ENCODE measurements at places on chromosomes 3 and 15.

- no peak for DNase-seq
These were observed 325.0 kb upstream of the CFAP20DC start for GRCh38 chr3:59374818-59375211.

DNA sequence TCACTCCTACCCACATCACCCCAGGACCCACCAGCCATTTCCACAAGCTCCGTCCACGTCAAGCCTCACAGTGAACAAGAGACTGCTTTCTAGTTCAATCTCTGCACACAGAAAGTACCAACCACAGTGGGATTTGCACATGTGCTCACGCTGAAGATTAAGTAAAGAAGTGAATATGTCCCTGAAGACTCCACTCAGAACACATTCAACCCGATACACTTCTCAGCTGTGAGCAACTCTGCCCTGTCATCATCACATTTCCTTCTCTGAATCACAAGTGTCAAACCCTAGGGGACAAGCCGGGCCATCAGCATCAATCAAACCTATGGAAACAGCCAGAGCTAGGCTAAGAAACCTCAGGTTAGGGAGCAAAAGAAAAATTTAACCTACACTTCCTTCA is 1.9 kb downstream of the STIMATE start:
- no peak for DNase-seq

DNA sequence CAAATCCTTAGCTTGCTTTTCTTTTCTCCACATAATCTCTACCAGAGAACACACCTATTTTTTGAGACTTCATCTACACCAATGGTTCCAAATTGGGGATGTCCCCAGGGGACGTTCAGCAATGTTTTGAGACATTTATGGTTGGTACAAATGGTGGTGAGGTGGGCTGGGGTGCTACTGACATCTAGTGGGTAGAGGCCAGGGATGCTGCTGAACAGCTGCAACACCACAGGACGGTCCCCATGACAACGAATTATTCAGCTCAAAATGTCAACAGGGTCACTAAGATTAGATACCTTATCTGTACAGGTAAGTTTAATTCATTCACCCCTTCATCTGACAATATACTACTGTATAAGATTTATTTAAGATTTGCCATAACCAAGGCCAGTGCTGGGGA is 14.4 kb downstream of the GK5 start:
- no peak for DNase-seq

DNA sequence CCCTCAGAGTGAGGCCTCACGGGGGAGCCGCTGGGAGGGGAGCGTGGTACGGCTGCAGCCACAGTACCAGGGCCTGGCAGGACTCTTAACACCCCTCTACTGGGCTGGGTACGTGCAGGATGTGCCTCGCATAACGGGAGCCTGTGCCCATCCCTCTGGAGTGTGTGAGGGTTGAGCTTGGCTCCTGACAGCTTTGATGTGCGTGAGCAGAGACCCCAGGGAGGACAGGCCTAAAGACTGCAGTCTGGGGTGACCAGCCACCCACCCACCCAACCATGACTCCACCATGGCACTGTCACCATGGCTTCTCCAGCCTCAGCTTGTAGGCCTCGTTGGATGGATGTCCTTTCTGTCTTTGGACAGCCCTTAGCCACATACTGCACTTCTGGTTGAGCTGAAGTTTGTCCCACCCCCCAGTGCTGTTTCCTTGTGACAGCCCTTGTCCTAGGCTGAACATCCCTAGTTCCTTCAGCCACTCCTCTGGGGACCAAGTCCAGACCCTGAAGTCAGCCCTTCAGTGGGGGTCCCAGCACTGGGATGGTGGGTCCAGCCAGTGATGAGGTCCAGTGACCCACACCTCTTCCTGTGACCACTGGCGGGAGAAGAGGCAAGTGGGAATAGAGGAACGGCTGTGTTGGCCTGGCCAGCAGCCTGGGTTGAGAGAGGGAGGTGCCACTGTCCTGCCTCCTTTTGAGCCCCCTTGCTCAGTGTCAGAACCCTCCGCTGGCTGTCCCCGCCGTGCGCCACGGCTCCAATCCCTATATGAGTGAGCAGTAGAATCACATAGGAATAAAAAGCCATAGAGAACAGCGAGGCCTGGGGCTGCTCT is 6.1 kb downstream of the GLYCTK start:
- no peak for DNase-seq

- no peak for DNase-seq
These were observed 67.7 kb downstream of the CERS3 start for GRCh38 chr15:100461049-100461448.

DNA sequence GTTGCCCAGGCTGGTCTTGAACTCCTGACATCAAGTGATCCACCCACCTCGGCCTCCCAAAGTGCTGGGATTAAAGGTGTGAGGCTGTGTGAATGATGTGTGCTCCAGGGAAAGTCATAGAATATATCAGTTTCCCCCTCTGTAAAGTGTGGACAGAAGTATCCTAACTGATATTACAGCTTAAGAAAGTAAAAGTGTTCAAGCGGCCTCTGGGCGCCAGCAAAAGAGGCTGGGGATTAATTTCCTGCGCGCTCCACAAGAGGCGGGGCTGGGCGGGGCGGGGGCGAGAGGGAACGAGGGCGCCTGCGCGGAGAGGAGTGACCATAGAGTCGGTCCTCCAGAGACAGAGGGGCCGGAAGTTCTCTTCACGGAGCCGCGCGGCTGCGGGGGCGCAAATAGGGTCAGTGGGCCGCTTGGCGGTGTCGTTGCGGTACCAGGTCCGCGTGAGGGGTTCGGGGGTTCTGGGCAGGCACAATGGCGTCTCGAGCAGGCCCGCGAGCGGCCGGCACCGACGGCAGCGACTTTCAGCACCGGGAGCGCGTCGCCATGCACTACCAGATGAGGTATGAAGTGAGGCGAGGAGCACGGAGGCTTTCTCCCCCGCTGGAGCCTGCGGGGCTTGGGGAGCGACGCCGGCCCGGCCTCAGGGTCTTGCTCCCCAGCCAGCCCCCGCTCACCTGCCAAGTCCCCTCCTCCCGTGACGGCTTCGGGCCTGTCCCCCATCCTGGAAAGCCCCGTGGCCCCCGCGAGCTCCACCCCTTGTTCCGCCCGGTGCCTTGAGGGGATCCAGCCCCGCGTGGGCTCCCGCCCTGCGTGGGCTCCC is at the start of gene JAGN1:
TSS of gene JAGN1 (plus strand) at position 362 of the 823 bp plus-strand sequence. CDS start at position 475, 113 bp downstream.
- peak; percentile 89 for DNase-seq

DNA sequence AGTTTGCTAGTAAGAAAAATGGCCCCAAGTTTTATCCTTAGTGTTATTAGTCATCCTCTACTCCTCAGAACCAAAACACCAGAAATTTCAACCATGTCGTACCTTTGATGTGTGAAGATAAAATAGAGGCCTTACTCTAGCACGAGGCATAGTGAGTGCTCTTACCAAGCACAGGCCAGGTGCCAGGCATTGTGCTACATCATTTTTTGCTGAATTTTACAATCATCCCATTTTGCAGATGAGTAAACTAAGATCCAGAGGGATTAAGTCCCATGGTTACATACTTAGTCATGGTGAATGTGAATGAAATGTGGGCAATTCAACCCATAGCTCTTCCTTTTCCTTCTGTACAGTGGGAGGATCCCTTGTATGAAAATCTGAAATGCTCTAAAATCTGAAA is 15.2 kb downstream of the LMCD1 start:
- no peak for DNase-seq

DNA sequence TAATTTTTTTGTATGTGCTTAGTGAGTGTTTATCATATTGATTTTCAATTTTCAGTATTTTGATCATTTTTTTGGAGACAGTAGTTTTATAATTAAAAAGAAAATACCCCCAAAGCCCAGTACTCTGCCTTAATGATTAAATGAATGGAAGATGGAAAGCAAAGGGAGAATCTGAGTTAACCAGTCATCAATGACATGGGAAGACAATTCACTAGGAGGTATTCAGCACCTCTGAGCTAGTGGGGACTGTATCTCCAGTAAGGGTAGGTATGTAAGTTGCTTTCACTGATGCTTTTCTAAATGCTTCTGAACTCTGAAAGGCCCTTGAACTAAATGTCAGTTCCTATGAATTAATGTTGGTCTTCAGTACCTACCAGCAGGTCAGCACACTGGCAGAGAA is 590.4 kb upstream of the DPPA4 start:
- no peak for DNase-seq

GRCh38 chr15:40452296-40453090 is 11.7 kb downstream of the BAHD1 start:
- no peak for DNase-seq

DNA sequence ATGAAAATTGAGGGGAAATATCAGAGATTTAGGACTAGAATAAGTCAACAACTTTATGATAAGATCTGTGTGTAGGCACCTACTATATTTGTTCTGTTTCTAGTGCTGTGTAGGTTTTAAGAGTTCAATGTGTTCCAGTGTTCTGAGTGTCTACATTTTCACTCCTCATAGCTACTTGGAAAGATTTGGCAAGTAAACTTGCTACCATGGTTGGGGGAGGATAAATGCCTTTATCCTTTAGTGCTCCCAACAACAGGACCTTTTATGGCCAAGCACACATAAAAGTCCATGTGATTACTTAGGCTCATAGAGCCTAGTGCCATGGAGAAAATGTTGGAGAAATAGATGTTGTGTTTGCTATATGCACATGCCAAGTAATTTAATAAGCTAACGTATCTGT is 64.0 kb downstream of the LYSMD4 start:
- no peak for DNase-seq

DNA sequence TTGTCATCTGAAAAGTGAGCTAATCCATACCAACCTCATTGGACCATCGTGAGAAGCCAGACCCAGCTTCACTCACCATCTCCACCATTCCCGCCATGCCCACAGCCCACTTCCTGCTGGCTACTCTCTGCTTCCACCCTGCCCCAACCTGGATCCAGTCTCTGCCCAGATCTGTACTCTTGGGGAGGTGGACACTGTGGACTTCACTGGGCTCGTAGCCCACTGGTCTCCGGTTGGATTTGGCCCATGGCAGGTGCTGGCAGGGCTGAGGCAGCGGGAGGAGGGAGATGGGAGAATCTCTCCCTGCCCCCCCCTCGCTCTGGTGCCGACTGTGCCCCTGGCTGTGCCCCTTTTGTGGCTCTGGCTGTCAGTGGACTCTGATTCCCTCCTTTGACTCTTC is 193.8 kb downstream of the ABHD5 start:
- no peak for DNase-seq

DNA sequence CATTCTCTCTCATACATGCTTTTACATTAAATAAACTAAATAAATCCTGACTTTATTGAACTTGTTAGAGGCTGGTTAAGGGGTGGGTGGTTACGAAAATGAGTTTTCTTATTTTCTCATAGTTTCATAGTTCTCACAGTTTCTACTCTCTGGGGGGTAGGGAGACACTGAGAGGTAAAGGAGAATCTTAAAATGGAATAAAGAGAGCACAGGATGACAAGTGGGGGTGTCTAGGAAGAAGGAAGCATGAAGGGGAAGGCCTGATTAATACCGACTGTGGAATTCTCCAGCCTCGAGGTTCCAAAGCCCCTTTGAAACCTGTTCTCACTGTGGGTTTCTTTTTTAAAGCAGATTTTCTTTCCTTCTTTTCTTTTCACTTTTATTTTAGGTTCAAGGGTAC is 66.4 kb upstream of the TRA2B start:
- DNase-seq = no peak

- DNase-seq = no peak
These were observed 428.7 kb upstream of the EPHA3 start for GRCh38 chr3:88678747-88679146.

GRCh38 chr3:27861046-27862036 is 139.2 kb upstream of the EOMES start:
- no peak for DNase-seq

- DNase-seq = no peak
These were observed 17.4 kb upstream of the TNFAIP8L3 start for GRCh38 chr15:51112078-51112477.

- DNase-seq = no peak
These were observed 20.7 kb downstream of the KLF13 start for GRCh38 chr15:31347067-31347975.

DNA sequence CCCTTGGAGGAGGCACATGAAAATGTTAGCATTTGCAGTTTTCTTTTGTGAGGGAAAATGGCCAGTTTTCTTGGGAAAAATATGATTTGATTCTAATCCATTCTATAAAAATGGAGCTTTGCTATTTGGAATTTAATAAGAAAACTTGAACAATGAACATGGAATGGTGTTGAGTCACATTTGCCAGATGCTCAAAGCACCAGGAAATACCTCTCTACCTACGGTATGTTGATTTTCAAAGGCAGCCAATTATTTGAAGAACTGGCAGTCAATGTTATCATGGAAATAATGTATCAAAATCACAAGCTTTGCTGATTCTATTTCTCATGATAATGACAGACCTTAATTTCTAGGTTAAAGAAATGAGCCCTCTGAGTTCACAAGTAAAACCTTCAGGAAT is 14.9 kb downstream of the NME9 start:
- DNase-seq = no peak

GRCh38 chr3:8438507-8439079 is 63.0 kb upstream of the LMCD1 start:
- DNase-seq = no peak

DNA sequence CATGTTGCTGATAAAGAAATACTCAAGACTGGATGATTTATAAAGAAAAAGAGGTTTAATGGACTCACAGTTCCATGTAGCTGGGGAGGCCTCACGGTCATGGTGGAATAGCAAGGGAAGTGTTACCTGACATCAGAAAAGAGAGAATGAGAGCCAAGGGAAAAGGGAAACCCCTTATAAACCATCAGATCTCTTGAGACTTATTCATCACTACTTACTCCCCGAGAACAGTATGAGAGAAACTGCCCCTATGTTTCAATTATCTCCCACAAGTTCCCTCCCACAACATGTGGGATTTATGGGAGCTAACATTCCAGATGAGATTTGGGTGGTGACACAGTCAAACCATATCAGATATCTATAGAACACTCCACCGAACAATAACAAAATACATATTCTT is 904.6 kb downstream of the PDCD6IP start:
- DNase-seq = no peak

DNA sequence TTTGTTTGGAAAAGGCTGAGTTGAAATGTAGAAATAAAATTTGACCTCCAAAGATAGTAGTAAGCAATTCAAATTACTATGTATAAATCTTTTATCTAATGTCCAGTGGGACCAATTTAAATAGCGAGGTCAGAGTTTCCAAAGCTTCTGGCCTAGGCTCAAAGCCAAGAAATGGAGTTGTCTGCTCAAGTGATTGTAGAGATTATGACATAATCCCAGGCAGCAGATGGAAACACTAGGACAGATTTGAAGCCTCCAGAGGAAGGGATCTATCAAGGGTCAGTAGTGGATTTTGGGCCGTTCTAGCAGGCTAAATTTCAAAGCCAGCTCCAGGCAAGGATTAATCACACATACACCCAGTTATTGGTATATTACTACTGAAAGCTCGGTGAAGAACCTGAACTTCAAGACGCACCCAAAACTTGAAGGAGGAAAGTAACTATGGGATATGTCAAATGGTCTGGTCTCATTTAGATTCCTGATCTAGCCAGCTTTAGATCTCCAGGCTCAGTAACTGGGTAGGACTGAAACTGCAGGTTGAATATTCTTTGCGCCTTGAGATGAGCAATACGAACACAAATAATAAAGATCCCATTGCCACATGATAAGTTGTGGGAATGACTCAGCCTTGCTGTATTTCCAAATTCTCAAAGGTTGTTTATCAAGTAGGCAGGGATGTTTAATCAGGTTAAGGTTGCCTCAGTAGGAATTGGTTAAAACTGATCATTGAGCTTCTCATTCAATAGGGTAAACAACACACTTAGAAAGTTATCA is 30.9 kb upstream of the ARRDC4 start:
- no peak for DNase-seq

GRCh38 chr15:35040339-35041255 is 44.5 kb downstream of the NANOGP8 start:
- DNase-seq = no peak

GRCh38 chr3:196942915-196943277 is 568 bp upstream of the NCBP2 start:
- DNase-seq = no peak

- DNase-seq = no peak
These were observed 141.0 kb upstream of the MYRIP start for GRCh38 chr3:39668420-39668819.

- no peak for DNase-seq
These were observed 809 bp downstream of the CRTAP start for GRCh38 chr3:33114622-33115023.
